ENCODE measurements at places on chromosomes 6 and 20.
A peak's percentile ranks its signal among the peaks of the same experiment; 100 is the strongest.

- no peak for DNase-seq
Observed at GRCh38 chr6:96948631-96949030, 24.1 kb downstream of the KLHL32 start.

DNA sequence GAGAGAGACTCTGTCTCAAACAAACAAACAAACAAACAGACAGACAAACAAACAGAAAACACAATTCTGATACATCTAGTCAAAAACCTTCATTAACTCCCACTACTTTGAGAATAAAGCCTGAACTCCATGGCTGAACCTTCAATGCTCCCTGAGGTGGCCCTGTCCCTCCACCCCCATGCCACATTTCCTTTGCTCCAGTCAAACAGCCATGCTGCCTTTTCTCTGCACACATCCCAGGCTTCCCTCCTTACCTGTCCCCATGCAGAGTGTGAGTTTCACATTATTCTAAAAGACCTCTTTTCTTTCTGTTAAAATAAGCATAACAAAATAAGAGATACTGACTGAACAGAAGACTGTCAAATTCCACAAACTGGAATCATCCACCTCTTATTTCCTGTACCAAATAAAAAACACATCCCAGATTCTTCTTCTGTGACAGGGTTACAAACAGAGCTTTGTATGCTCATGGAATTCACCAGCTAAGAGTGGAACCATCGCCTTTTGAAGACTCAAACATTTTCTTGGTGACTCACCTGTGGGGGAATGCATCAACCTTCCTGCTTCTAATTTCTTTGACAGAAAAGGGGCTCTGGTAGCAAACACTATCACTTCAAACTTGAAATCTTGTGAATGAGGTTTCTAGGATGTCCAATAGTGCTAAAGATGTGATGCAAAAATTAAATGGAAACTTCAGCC is 71.0 kb upstream of the SLC22A16 start:
- DNase-seq = no peak

- no peak for DNase-seq
Observed at GRCh38 chr6:25112322-25112773, 166.8 kb upstream of the CARMIL1 start.

DNA sequence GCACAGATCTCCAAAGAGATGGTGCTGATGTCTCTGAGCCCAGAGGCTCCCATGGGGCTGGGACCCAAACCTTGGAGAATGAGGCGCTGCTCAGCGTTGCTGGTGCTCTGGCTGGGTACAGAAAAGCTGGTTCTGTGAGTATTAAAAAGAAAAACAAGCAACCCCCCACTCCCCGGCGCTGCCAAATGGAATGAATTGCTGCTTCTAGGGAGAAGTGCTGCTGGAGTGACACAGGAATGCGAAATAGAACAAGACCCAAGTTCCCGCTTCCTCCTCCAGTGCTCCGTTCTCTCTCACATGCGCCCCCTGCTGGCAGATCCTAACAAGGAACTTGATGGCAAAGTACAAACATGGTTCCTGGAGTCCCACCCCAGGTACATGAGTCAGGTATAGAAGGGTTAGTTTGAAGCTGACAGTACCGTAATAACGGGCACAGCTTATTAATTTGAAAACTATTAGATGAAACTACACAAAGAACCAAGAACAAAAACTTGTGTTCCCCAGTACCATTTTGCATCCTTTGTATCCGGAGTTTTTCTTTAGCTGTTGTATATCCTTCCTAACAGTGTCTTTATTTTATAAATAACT is 2.1 kb upstream of the DDX27 start:
- peak; percentile 86 for DNase-seq

DNA sequence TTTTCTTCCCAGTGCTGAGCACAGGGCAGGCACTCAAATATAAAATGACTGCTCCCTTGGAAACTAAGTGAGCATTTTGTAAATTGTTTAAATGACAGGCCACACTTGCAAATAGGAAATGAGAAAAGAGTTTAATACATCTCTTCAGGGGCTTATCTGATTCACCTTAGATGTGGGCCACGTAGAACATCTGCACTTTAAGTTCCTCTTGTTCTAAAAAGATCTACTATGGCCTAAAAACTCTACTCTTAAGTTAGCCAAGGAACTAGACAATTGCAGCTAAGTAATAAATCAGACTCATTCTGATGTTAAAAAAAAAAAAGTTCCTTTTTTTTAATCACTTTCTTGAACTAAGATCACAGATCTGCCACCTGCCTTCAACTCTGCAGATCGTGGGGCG is 126.3 kb downstream of the KIF16B start:
- DNase-seq = no peak

DNA sequence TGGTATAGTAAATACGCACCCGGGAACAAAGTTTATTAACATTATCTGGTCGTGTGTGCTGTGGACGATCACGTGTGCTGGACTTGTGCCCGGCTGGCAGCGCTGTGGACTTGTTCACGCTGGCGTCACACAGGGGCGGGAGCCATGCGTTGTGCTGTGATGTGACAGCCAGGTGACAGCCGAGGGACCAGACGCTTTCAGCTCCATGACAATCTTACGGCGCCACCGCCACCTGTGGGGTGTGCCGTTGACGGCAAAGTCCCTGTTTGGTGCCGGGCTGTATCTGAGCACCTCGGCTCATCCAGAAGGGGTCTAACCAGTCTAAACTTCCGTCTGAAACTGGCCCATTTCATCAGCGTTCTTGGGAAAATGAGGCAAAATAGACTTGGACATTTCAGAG is 25.2 kb downstream of the DLL1 start:
- DNase-seq = no peak

DNA sequence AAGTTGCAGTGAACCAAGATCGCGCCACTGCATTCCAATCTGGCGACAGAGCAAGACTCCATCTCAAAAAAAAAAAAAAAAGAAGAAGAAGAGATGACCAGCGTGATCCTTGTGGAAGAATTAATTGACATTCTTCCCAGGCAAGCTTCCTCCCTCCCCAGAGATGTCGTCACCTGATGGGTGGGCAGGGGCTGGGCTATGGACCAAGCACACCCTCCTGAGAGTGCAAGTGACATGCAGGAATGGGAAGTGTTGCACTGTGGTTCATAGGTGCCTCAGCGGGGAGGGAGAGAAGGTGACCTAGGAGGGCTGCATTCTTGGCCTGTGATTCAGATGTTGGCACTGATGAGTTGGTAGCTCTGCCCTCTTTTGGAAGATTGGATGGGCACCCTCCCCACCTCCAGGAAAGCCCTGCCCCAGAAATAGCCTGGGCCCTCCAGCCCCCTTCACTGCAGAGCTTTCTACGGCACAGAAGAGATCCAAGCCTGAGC is 37.8 kb downstream of the TAF8 start:
- DNase-seq = no peak

- DNase-seq = peak; percentile 26
Observed at GRCh38 chr20:12594410-12595088, 414.2 kb upstream of the SPTLC3 start.

- no peak for DNase-seq
Observed at GRCh38 chr6:116866281-116866871, 10.7 kb upstream of the RFX6 start.

DNA sequence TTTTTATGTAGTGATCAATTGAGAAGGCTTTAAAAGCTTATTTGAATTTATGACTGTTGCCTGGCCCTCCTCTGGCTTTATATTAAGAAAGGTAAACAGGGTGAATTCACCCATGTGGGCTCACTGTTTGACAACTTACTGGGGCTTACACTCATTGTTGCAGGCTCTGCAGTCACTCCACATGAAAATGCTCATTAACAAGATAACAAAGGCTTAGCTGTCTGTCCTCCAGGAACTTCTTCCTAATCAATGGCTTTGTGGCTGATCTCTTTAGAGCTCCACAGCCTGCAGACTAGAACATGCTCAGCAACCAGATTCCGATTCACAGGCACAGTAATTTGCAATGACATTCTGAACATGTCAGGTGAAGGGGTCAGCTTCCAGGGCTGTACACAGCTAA is 323.2 kb upstream of the MAN1A1 start:
- DNase-seq = peak; percentile 67

DNA sequence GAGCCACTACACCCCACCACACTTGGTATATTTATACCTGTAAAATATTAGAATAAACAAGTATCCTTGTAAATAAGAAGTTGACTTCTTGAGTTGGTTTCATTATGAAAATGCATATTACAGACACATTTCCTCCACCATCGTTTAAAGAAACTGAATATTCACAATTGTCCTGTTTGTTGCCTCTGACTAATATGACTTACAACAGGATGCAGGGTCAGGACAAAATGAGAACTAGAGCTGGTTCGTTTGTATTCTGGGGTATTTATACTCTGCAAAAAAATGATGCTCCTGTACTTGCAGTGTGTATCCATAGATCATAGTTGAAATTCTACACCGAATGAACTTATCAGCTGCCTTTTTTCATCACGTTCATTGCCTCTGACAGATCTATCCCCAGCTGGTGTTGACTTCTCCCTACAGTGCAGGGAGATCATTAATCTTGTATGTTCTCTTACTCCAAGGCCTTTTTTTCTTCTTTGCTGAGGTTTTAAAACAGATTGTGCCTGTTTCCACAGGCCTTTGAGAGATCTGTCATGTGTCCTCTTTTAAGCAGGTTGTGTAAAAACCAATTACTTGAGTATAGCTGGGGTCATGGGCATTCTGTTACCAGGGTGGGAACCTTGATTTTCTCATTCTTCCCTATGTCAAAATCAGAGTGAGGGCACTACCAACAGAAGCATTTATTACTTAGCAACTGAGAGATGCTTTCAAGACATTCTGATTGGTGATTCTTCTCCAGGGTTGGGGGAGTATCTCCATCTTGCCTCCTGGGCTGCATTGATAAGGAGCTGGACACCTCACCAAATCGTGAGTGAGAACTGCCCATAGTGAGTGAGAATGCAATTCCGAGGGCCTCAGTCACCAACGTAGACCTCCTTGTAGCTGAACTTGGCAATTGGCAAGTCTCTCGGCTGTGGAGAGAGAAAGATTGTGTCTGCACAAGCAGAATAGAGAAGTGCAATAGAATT is 78.8 kb upstream of the CD83 start:
- DNase-seq = no peak

GRCh38 chr6:29989211-29989610 is 46.9 kb downstream of the HLA-A start:
- DNase-seq = no peak

DNA sequence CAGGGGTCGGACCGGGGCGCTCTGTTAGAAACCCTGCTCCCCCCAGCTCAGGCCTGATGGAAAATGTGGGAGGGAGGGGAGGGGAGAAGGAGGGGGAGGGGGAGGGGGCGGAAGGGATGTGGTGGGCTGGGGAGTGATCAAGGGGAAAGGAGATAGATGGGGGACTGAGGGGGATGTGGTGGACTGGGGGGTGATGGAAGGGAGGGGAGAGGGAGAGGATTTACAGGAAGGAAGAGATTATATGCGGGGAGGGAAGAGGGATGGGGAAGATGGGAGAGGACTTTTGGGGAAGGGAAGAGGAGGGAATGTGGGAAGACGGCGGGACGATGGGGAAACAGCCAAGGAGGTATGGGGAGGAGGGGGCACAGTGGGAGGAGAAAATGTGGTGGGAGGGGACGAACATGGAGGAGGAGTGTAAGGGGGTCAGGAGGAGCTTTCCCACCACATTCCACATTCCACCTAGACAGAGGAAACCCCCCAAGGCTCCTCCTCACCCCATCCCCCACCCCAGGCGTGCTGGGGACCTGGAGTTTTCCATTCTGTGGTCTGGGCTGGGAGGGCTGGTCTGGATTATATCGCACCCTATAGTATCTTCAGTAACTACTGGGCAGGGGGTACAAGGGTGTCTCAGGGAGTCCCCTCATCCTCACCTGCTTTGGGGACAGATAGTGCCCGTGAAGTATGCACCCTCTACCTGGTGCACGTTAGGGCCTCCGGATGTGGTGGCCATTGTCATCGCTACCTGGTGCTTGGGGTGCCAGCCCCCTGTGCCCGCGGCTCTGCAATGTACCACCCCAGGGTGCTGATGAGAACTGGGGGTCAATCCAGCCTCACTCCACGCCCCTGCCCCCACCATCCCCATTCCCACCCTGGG is 578 bp upstream of the PTGIS start:
- DNase-seq = no peak

GRCh38 chr20:34179637-34180360 is 61.4 kb upstream of the ASIP start:
- no peak for DNase-seq

GRCh38 chr6:51885957-51886356 is 201.5 kb downstream of the PKHD1 start:
- DNase-seq = no peak

GRCh38 chr6:17149571-17149970 is 47.7 kb downstream of the STMND1 start:
- no peak for DNase-seq

DNA sequence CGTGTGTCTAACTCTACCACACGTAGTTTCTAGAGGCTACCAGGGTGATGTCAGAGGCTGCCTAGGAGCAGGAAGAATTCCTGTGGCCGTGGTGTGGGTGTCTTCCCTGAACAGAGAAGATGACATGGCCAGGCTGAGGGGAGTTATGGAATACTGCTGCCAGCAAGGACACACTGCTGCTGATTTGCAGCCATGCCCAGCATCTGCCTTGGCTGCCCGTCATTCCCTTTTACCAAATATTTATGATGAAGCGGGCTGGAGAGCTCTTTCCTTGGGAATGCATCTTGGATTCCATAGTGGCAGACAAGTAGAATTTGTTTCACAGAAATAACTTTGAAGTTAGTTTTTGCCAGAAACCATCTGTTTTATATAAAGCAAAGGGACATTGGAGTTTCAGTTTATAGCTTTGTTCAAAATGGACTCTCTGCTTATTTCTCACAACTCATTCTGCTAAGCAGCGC is 80.8 kb upstream of the VSTM2L start:
- DNase-seq = no peak

- no peak for DNase-seq
Observed at GRCh38 chr20:1204576-1204975, 1.3 kb downstream of the C20orf202 start.

GRCh38 chr20:50305636-50306477 is 115.2 kb downstream of the CEBPB start:
- no peak for DNase-seq

DNA sequence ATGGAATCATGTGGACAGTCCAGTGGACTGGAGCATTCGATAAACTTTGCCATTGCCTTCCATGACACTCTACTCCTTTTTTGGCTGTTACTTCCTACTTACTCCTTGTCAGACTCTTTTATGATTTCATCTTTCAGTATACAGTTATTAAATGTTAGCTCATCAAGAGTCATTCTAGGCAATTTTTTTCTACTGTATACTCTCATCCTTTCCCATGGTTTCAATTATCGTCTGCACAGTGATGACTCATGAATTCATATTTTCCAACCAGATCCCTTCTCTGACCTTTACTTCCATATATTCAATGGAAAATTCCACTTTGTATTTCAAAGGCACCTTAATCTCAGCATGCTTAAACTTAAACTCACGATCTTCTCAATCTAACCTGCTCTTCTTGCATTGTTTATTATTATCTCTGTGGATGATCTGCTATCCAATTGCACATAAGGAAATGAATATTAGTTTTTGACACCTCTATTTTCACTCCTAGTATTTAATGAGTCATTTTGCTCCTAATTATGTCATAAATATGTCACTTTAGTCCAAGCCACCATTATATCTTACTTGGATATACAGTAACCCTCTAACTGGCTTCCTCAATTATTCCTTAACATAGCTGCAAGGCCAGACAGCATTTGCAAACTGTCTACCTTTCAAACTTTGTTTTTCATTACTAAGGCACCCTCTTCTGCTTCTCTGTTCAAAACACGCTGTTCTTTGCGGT is 427.5 kb downstream of the PHF3 start:
- DNase-seq = no peak

All from retina (tissue), 1 donor.